ENCODE measurements at places on chromosomes 16 and 17. TPM values are rescaled to one million over a fixed set of nuclear protein-coding genes. Genes with fewer than 3 reads are reported as not detected.

The HSF5 gene
- total RNA-seq: not detected

The KRT222 gene
- 0.09 TPM for total RNA-seq

The KRTAP3-2 gene
- not detected for total RNA-seq

The CCL17 gene
- not detected for total RNA-seq

The KRT12 gene
- not detected for total RNA-seq

The MAPT gene
- 0.18 TPM for total RNA-seq

The CUEDC1 gene
- total RNA-seq: 12.1 TPM

The CDH3 gene
- total RNA-seq: 0.14 TPM

The COX10 gene
- 11.0 TPM for total RNA-seq

The KRTAP4-9 gene
- not detected for total RNA-seq

Data from smooth muscle cell of bladder (primary cell).